ENCODE measurements at places on chromosomes 5 and 9.

DNA sequence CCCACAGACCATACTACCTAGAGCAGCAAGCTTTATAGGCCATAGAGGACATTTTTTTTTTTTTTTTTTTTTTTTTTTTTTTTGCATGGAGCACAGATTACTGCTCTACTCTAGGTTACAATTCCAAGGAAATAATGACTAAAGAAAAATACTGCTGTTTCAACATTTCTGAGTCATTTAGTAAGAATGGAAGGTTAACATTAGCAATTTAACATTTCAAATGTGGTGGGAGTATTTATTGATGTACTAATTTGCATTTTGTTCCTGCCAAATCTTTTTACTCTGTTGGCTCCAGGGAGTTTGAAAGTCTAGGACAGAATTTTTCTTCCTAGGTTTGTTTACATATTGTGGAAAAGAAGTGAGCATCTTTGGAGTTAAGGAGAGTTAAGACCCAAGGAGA is 142.1 kb upstream of the CCDC152 start:
- DNase-seq, result no peak

DNA sequence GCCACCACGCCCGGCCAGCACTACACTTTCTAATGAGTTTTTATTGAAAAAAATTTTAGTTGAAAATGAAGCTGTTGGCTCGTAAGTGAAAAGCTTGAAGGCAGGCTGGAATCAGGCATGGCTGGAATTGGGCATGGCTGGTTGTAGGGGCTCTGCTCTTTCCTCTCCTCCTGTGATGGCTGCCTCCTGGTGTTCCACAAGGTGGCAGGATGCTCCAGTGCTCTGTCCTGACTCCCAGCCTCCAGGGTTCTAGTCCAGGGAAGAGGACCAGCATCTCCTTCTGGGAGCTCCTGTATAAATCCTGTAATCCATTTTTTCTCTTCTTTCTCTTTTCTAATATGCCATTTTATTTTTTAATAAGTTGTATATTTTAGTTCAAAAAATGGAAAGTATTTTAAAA is 57.2 kb upstream of the DHFR start:
- peak; percentile 12 for DNase-seq

GRCh38 chr5:39948341-39948740 is 523.6 kb upstream of the DAB2 start:
- DNase-seq, result no peak

DNA sequence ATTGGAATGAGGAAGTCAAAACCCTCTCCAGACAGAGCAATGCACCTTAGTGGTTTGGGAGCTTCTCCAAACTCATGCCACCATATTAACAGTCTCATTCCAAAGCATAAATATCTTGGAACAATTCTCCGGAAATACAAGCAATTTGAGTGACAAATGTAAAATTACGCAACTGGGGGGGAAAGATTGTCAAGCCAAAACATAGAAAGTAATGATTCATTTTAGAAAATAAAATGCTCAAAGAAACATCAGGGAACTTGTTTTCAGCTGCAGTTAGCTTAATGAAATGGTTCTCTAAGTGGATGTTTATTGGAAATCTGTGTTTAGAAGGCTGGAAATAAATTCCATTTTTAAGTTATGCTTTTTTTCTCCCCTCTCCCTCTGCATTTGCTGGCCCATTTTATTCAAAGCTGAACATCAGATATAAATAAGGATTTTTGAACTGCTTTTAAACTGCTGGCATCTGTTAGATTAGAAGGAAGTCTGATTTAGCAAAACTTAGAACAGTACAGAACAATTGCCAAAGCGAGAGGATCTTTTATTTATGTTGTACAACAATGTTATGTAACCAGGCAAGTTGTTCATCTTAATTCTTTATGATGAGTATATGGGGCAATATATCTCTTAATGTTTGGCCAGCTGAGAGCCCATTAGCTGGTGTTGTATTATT is 551.9 kb downstream of the PRELID2 start:
- no peak for DNase-seq

- DNase-seq, result no peak
Measured at GRCh38 chr5:149143470-149143869, 2.2 kb downstream of the ABLIM3 start.

DNA sequence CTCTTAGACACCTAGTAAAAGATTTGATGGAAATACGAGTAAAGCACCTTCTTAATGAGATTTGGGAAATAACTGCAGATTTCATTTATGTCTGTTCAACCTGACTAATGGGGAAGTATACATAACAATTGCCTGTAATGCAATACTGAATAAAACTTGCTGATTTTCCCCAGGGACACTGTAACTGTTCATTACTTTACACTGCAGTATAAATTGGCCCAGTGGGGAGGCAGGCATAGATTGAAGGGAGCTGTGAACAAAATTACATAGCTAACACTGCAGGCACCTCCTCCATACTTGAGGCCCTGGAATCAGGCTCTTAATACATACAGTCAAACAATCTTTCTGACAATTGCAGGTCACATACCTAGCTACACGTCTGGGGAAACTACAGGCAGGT is 216.2 kb downstream of the PTPRD start:
- no peak for DNase-seq

GRCh38 chr9:114348906-114349482 is 19.3 kb downstream of the ORM2 start:
- DNase-seq, result peak; percentile 99

GRCh38 chr5:174550026-174550425 is 174.4 kb upstream of the MSX2 start:
- no peak for DNase-seq
